ENCODE measurements at places on chromosomes 2 and 18.

DNA sequence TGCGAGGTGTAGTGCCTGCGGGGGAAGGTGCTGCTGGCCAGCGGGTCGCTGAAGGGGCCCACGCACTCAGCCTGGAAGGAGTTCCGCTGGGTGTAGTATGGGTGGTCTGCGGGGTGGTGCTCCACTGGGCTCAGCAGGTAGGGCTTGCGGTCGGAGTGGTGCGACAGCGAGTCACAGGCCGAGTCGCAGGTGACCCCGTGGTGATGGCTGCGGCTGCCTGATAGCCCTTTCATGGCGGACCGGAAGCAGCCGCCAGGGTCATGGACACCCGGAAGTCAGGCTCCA is 429.8 kb downstream of the TGIF1 start:
- DNase-seq = no peak

DNA sequence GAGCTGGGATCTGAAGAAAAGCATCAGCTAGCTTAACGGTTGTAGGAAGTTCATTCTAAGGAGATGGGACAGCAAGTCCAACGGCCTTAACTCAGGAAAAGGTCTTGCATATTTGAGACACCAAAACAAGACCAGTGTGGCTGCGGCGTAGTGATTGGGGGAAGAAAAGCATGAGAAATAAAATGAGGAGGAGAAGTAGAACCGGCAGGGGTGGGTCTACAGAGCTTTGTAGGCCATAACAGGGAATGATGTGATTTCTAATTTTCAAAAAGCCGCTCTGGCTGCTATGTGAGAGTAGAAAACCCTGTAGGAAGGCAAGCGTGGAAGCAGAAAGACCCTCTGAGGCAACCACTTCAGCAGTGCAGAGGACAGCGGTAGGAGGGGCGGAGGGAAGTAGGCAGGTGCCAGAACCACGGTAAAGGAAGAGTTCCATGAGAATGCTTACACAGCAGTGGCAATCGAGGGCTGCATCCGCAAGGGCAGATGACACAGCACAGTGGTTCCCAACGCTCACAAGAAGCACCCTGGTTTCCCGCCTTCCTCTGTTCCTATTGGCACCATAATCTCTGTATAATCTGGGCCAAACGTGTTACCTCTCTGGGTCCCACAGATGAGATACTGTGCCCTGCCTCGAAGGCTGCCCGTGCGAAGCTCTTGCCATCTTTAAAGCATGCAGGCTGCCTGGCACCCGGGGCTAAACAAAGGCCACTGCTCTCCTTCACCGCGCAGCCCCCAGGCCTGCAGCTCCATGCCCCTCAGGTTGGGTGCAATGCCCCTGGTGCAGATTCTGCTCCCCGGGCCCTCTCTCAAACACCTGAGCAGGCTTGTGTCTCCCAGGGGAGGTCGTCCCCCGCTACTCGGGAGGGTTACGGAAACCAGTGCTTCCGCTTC is 795 bp downstream of the ANKRD39 start:
- no peak for DNase-seq

- no peak for DNase-seq
These were observed 25.7 kb downstream of the TUBB6 start for GRCh38 chr18:12333506-12334290.

GRCh38 chr2:32900246-32900973 is 46.3 kb upstream of the LTBP1 start:
- DNase-seq = no peak

GRCh38 chr2:105852066-105852465 is 107.4 kb downstream of the NCK2 start:
- no peak for DNase-seq

DNA sequence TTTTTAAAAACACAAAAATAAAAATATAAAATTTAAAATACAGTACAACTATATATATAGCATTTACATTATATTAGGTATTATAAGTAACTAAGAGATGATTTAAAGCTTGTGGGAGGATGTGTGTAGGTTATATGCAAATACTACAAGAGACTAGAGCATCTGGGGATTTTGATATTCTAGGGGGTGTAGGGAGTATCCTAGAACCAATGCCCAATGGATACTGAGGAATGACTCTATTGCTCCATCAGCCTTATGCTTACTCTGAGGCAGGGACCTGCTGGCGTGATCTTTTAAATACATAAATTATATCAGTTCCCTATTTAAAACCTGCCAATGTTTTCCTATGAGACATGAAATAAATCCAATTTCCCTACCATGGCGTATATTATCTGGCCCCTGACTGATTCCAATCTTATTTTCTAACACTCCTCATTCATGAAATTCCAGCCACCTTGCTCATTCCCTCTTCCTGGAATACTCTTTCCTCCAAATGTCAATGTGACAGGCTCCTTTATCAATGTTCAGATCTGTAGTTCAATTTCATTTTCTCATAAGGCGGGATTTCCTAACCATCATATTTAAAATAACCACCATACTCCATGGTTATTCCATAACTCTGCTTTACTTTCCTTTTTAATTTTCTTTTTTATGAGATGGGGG is 22.2 kb downstream of the SP3 start:
- no peak for DNase-seq

- no peak for DNase-seq
These were observed 439.2 kb downstream of the PIK3C3 start for GRCh38 chr18:42394238-42394637.

DNA sequence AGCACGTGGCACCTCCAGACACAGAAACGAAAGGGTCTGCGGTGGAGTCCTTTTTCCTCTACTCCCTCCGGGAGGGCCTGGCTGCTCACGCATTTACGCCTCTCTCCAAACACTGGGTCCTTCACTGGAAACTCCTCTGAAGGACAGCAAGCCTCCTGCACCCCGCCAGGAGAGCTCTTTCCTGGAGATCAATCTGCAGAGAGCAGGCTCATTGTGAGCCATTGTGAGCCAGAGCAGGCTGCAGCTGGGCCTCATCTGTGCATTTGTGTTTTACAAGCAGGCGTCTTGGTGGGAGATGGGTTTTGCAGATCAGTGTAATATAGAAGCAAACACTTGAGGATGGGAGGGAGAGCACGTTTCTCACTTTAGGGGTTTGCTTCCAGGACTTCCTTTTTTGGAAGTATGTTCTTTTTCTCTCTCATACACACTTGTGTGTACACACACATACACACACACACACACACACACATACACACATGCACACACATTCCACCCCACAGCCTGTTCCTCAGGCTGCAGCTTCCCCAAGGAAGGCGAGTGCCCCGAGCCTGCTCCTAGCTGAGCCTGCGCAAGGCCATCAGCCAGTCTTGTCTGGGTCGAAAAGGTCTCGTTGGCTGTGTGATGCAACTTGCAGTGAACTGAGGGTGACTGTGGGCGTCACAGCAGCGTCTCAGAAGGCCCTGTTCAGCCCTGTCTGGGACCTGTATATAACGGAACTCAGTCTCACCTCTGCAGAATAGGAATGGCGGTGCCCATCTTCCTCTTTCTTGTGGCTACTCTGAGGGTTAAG is 163.5 kb downstream of the GLI2 start:
- no peak for DNase-seq

DNA sequence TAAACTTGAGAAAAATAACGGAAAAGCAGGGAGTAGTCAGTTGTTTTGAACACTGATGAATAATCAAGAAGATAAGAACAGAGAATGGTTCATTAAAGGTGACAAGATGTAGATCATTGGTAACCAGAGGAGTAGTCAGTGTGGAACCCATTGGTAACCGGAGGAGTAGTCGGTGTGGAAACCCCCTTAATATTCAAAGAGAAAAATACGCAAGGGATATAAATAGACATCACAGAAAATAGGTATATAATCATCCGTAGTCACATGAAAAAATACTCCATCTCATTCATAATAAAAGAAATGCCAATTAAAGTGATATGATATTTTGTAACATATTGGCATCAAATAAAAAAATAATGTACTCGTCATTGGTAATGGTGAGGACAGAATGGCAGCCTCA is 70.6 kb upstream of the EPAS1 start:
- DNase-seq = no peak

GRCh38 chr18:22848615-22849014 is 84.5 kb upstream of the RBBP8 start:
- DNase-seq = no peak

DNA sequence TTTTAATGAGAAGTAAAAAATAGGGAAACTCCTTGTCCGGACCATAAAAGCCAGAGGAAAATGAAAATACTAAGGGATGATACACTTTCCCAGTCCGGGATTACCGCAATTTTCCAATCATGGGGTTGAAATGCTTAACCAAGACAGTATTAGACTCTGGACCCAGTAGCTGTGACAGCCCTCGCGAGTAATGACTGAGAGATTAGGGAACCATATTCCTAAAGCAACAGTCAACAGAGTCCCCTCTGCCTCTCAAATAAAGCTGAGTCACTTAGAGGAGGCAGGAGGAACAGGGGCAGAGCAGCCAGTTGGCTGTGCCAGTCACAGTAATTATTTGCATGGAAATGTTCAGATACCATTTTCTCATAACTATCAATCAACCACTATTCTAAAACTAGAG is 34.8 kb downstream of the GPATCH11 start:
- DNase-seq = no peak

DNA sequence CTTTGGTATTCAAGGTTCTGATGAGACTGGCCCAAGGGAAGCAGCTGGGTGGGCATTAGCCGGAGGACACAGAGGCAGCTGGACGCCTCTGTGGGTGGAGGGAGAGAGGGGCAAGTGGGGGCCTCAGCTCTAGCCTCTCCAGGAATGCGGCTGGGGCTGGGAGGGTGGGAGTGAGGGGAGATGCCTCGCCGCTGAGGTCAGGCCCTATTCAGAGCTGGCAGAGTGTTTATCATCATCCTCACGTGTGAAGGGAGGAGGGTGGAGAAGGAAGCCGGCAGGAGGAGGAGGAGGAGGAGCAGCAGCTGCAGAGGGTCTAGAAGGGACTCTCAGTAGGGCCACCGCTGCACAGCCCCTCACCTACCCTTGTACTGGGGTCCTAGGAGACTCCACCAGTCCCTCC is 43.1 kb downstream of the TNS1 start:
- DNase-seq = no peak

- no peak for DNase-seq
These were observed 2003.8 kb upstream of the PIK3C3 start for GRCh38 chr18:39951142-39951720.

GRCh38 chr2:109351164-109351756 is 222.3 kb downstream of the SH3RF3 start:
- DNase-seq = no peak

- no peak for DNase-seq
These were observed 42.9 kb upstream of the TUBA3E start for GRCh38 chr2:130241041-130241707.

- no peak for DNase-seq
These were observed 79.8 kb downstream of the XRCC5 start for GRCh38 chr2:216188956-216189355.

DNA sequence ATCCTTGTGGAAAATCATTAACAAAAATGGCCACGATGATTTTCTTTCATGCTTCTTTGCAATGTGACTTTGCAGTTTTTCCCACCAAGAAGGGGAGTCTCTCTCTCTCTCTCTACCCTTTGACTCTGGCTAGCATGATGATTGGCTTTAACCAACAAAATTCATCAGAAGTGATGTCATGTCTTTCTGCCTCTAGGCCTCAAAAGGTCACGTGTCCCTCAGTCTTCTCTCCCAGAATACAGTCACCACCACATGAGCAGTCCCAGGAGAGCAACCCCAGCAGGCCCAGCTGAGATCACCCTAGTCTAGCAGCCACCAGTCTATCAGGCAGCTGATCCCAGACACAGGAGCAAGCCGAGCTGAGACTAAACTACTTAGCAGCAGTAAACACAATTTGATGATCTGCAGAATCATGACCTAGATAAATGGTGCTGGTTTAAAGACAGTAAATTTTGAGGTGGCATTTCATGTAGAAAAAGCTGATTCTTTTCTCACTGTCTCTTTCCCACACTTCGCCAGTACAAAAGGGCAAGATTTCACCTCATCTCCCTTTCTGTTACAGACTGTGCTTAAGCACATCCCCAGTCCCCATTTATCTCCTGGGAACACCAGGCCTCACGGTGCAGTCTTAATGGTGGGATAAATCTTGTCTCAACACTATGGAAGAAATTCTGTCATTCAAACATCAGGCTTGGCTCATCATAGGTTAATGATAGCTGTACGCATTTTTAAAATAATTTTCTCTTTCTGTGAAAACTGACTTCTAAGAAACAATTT is 132.7 kb downstream of the SCG2 start:
- no peak for DNase-seq
